ENCODE measurements at places on chromosomes 3 and 15.

DNA sequence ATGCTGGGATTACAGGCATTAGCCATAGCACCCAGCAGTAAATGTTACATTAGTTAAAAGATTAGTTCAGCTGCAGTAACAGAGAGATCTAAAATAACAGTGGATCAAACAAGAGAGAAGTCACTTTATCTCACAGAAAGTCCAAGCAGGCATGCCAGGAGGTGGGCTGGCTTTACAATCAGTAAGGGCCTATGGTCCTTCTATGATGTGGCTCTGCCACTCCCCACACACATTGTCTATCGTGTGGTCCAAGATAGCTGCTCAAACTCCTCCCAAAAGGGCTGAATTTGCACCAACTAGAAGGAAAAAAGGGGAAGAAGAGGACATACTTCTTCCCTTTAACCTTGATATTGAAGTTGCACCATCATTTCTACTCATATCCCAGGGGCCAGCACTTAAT is 4.6 kb upstream of the RUVBL1 start:
- DNase-seq: no peak

GRCh38 chr3:193974671-193975535 is 161.0 kb upstream of the HES1 start:
- no peak for DNase-seq

GRCh38 chr15:81625896-81626295 is 251.9 kb upstream of the TMC3 start:
- DNase-seq: no peak

DNA sequence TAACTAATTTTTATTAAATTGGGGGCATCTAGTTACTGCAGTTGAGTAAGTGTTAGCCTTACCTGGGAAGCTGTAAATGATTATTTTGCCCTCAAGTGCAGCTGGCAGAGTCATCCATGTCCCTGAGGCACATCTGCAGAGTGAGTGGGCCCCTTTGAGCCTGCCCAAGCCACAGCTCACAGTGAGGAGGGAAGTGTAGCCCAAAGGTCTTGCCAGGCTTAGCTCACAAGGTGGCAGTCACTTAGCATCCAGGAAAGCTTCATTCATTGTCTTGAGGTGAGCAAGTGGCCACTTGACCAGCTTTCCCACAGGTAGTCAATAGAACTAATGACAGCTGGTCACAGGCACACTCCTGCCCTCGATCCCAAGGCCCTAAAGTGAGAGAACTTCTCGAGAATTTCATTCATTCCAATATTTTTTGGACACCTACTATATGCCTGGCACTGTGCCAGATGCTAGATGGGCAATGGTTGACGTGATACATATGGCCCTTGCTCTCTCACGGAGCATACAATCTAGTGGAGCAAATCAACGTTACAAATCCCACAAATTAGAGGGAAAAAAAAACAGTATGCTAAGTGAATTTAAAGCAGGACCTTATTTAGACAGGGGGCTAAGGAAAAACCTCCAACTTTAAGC is 163.3 kb upstream of the IL12A start:
- DNase-seq: no peak

DNA sequence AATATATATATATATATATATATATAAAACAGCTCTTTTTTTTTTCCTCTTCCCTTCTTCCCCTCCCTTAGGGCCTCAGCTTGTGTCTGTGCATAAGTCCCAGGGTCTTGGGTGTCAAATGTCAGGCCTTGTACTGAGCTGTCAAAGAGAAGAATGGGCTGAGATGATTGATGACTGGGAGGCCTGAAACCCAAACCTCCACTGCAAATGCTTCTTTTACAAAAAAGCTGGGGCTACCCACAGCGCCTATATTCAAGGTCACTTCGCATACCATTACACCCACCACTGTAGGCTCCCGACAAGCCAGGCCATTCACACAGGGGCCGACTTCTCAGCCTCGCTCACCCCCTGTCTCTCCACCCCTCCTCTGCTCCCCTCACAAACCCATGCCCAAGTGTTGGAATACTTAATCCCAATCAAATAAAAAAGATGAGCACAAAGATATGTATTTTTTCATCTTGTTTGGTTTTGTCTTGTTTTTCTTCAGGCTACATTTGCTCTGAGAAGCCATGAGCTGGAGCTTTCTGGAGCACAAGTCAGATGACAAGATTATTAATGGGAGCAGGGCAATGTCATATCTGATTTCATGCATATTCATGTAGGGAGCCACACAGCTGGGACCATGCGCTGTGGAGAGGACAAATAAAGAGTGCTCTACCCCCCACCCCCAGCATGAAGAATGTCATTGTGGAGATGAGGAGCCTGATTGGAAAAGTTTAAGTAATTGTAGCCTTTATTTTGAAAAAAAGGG is 614.4 kb upstream of the NR2F2 start:
- DNase-seq: no peak

DNA sequence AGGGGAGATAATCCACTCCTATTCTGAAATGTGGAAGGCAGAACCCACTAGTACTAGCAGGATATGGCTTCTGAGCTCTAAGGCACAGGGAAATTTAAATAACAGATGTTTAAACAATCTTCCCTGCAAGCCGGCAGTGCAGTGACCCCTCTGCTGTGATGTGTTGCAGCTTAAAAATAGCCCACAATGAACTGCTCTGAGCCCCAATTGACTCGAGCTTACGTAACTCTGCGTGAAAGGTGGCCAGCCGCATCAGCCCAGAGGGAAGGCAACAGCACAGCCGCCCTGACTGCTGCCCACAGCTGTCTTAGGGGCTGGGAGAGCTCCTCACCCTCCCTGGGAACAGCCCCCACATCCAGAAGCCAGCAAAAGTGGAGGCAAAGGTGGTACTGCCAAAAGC is 12.5 kb upstream of the CAMKV start:
- no peak for DNase-seq

DNA sequence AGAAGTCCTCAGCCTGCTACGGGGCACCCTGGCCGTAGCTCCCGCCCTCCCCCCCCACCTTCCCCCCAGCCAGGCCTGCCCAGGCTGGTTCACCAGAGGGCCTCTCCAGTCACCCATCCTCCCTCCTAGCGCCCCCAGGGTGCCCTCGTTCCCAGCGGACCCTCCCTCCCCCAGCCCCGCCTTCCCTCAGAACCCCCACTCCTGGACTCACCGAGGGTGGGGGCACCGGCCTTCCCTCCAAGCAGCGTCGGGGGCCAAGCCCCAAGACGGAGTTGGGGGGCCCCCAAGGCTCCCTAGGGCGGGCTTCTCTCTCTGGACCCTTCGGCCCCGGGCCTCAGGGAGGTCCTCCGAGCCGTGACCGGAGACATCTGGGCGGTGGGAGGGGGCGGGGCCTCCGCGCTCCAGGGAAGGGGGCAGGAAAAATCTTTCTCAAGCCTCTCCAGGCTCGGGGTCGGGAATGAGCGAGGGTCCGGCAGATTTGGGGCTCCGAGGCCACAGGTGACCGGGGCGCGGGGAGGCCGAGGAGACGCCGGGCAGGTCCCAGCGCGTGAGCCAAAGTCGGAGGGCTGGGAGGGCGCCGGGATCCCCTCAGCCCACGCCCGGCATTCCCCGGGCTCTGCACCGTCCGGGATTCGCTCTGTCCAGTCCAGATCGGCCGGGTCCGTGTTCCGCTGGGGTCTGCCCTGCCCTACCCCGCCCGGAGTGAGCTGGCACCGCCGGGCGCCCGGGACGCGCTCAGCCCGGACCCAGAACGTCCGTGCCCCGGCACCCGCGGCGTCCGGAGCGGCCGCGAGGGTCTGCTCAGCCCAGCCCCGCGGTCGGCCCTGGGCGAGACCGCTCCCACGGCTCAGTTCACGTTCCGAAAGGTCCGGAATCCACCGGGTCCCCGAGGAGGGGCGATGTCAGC is 999 bp downstream of the INSYN1 start:
- no peak for DNase-seq

DNA sequence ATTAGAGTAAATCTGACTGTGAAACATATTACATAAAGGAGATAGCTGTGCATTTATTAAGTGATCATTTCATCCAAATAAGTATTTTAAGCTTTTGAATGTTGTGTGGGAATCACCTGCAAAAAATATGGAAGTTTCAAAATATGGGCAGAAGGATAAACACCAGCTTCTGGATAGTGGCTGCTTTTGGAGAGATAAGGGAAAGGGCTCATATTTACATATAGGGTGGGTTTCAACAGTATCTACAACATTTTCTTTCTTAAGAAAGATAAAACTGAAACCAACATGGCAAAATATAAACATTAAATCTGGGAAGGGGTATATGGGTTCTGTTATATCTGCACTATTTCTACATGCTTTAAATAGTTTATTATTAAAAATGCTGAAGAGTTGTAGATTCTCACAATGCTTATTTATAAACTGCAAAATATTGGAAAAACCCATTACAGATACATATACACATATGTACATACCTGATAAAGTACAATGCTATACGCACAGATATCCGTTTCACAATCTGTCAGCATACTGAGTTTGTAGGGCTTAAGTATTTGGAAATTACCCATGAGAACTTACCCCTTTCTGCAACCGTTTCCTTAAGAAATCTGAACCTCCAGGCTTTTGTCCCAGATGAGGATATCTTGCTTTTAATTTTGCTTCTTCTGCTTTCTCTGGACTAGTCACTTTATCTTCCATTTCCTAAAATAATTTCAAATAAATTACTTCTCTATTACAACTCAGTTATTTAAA is 12.1 kb downstream of the ARPP19 start:
- DNase-seq: no peak

GRCh38 chr15:48565560-48566482 is 79.7 kb downstream of the FBN1 start:
- DNase-seq: no peak
